ENCODE measurements at places on chromosomes 6 and 20.

DNA sequence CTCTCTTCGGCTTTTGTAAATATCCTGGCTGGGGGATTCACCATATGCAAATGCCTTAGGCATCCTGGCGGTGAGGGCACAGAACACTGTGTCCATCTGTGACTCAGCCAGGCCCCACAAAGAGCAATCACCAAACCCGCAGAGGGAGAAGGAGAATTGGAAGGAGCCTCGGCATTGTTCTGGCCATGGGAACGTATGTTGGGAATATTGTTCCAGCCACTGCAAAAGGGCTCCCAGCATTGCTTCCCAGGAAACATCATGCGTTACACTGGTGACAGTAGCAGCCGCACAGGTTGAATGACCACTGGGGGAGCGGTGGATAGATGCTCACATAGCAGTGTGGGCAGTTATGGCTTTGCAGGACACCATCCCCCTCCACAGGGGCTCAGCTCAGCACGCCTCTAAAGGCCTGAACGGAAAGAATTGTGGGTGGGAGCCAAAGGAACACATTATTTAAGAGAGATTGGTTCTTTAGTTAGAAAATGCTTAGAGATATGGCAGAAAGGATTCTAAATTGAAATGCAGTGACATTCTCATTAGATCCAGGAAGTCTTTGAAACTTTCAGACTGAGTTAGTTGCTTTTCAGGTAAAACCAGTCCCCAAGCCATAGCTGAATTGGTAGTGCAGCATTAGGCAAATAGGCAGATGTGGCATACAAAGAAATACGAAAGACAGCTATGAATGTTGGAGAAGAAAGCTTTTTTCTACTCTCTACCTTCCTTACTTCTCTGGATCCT, 104.3 kb downstream of the RNF144B start:
- DNase-seq = no peak

GRCh38 chr6:68094070-68094469, 541.0 kb upstream of the ADGRB3 start:
- DNase-seq = no peak

DNA sequence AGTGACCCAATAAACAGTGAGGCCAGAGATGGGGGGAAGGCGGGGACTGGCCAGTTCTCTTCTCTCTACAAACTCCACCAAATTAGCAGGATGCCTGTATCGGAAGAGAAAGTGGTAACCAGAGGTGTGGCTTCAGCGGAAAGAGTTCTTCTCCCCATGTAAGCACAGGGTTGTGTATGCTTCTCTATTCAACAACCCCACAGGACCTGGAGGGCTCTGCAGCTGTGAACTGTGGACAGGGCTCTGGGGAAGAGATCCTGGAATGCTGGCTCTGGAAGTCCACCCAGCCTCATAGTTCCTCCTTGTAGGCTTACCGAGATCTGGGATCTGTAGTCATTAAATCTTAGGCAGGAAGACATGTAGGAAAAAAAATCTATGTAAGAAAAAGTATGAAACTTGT, 186.2 kb downstream of the FOXC1 start:
- no peak for DNase-seq

DNA sequence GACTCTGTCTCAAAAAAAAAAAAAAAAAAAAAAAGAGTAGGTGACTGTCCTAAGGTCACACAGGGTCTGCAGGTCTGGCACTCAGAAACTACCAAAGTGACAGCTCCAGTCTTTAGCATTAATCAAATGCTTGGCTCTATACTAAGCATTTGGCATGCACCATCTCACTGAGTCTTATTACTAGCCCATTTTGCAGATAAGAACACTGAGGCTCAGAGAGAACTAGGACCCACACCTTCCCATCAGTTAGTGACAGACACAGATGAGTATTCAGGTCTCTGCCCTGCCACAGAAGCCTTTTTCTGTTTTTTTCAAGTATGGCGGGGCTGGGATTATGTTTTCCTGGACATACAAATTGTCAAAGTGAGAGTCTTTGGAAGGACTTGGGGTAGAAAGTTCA, 23.1 kb upstream of the VSTM2L start:
- no peak for DNase-seq

DNA sequence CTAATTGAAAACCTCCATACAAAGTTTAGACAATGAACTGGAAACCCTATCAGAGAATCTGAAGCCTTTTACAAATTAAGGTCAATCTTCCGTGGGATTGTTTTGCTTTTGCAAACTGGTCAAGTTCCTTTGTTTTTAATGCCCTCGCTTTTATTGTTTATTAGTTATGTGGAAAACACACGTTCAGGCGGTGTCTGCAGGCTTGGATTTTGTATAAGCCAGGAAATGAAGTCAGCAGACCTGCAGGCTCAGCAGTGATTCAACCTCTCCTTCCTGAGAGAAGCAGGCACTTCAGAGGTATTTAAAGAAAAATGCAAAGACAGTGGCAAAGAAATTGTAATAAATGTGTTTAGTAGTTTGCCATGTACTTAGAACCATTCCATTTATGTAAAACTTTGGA, 103.4 kb upstream of the PDE10A start:
- DNase-seq = no peak

DNA sequence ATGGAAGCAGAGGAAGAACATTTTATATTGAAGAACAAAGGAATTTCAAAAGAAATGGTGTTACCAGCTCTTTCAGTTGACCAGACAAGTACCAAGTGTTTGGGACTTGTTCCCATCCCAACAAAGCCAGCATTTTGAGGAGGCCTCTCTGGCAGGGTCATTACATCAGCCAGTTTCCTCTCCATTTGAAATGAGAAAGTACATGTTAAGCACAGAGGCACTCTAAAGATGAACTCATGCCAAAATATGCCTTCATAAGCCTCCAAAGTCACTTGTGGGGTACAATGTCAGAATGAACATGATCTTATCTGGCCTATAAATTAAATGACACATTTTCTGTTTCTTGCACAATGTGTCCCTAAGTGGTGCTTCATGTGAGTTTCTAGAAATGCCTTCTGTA, 223.9 kb downstream of the PRL start:
- DNase-seq = no peak

DNA sequence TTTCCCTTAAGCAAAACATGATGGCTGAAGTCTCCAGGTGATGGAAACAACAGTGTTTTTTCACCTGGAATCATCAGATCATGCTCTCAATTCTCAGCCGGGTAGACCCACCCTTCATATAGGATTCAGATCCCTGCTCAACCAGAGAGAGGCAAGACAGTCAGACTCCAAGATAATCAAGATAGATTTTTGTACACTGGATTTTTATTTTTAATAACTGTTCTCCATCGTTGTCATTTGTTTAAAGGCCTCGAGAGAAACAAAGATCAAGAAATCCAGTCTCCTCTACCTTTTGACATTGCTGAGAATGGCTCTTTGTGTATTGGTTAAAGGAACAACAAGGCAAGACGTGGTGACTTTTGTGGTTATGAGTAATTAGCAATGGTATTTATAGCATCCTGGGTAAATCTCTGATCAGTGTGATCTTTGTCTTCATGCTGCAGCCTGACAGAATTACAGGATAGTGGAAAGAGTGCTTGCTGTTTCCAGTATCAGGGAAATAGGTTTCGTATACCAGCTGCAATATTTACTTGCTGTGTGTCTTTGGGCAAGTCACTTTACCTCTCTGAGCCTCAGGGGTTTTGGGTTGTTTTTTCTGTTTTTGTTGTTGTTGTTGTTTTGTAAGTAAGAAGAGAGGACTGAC, 29.9 kb downstream of the ID4 start:
- DNase-seq = peak; percentile 49

- DNase-seq = peak; percentile 20
Observed at GRCh38 chr6:118372413-118372812, 175.7 kb upstream of the PLN start.

DNA sequence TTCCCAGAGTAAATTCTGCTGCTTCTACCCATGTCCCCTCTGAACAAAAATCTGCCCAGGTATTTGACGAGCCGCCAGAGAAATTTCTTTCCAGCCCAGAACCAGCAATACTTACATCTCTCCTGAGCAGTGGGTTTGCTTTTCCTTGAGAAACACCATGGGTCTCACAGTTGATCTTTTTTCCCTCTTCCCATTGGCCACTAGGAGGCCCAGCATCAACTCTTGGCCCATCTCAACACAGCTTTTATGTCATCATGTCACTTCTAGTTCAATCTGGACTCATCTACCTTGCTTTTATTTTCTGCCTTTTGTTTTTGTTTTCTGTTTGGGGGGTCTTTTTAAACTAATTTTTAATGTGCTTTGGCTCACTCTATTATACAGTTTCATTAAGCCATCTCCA, 18.8 kb downstream of the MAFB start:
- no peak for DNase-seq

DNA sequence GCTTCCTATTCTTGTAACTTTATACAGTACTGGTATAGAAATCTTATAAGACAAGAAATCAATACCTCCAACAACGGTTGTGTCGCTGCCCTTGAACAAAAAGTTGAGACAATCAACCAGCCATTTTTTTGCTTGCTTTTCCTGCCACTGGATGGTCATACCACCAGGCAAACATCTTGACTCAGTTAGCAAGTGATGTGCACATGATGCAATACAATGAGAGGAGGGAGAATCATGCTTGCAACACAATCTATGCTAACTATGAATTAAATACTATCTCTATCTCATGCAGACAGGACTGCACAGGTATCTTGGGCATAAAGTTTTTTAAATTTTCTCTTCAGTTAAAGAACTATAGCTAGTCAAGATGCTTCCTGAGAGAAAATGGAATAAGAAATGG, 877.7 kb upstream of the CITED2 start:
- DNase-seq = no peak

- DNase-seq = no peak
Observed at GRCh38 chr6:26250698-26251044, 114.3 kb upstream of the BTN3A2 start.

DNA sequence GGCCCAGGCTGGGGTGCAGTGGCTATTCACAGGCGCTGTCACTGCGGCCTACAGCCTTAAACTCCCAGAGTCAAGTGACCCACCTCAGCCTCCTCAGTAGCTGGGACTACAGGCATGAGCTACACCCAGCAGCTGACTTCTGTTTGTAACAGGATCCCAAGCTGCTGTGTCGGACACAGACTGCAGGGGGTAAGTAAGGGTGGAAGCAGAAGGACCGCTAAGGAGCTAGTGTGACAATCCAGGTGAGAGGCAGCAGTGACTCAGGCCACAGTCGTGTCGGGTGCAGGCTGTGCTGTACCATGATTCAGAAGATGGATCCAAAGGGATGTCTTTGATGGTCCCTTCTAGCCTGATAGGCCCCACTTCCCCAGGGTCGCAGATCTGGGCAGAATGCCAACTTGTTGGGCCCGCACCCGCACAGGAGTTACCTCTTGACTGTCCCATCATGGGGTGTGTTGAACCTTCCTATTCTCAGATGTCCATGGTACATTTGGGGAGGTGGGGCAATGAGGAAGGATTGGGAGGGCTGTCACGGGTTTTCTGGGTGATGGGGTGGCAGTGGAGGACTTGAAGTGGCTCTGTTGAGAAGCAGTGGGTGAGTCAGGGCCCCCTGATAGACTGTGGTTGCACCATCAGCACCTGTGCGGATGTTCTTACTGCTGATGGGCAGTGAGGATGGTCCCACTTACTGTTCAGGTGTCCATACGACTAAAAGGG, 25.3 kb downstream of the AAR2 start:
- no peak for DNase-seq

- no peak for DNase-seq
Observed at GRCh38 chr6:90209527-90209926, 87.1 kb downstream of the BACH2 start.

DNA sequence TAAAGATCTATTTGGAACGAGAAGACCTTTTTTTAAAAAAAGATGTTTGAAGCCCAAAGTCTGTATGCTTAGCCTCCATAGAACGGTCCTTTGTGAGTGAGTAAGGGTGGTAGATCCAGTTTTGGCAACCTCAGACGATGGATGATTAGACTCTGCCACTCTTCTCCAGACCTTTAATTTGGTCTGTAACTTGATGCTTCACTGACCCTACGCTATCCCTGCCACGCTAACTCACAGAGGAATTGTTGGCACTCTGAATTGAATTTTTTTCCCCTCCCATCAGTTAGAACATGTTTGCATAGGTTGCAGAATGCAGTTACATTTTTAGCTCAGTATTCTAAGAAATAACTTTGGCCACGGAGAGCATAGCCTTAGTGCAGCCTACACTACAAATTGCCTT, 15.8 kb upstream of the DEK start:
- no peak for DNase-seq

- DNase-seq = no peak
Observed at GRCh38 chr6:10030942-10031537, 383.8 kb downstream of the TFAP2A start.

GRCh38 chr6:40116832-40117231, 182.6 kb upstream of the MOCS1 start:
- no peak for DNase-seq

GRCh38 chr6:134288538-134289203, 29.2 kb downstream of the SGK1 start:
- peak; percentile 39 for DNase-seq

- DNase-seq = no peak
Observed at GRCh38 chr6:73062837-73063236, 162.5 kb downstream of the KHDC1L start.

- DNase-seq = no peak
Observed at GRCh38 chr6:120147071-120147871, 797.7 kb upstream of the MAN1A1 start.

- DNase-seq = no peak
Observed at GRCh38 chr6:12336121-12336971, 46.2 kb downstream of the EDN1 start.

DNA sequence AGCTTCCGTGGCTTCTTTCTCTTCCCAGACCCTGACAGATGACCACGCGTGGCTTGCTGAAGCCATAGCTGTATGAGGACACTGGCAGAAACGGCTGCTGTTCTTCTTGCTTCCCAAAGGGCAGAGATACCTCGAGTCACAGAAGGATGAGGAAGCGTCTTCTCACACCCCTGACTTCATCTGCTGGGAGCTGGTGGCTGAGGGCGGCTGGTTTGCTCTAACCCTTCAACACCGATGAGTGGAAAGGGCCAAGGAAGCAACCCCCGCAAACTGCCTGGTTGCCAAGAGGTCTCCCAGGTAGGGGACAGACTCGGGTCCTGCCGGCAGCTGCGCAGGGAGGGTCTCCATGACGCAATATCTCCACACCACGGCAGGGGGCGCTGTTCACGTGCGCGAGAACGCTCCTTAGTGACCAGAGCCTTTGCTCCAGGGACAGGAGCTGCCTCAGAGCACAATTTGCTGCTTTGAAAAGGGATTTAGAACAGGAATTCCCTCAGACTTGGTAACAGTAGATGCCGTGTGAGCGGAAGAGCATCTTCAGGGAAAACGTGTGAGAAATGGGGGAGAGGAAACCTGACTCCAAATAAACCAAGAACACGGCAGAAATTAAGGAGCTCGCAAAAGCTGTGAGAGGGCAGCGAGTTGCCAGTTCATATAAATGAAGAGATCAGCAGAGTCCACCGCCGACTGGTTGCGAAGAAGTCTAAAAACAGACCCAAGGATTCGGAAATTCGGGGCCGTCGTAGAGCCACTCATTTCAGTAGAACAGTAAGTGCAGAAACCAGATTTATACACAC, 80.2 kb downstream of the ERMARD start:
- peak; percentile 85 for DNase-seq

All from AG08396 (cell line).